Ammon's horn (tissue), 1 donor: ENCODE measurements at places on chromosomes 3 and 15.

GRCh38 chr3:14122301-14122700 lies 2.4 kb downstream of the CHCHD4 start:
- DNase-seq, result no peak

DNA sequence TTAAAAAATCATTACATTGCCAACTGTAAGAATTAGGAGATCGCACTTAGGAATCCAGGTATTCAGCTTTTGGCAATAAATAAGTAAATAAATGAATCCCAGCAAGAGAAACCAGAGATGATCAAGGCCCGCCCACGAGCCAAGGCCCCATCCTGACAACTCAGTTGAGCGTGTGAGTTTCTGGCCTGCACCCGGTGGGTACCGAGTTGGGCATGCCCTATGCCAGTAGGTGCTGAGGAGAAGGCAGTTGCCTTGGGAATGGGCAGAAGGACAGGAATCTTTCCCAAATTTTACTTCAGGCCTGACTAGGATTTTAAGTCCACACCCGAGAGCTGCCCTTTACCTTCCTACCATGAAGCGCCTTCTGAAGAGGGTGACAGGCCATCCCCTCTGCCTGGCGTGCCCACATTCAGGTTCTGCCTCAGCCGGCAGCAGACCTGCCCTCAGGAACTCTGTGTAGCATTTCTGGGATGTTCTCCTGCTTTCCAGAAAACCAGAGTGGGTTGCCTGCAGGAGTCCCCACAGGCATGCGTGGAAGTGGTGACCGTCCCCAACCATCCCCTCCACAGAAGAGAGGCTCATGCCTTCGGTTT lies 99.3 kb upstream of the ALDH1A3 start:
- peak; percentile 1 for DNase-seq

GRCh38 chr3:39435006-39435748 lies 28.7 kb downstream of the RPSA start:
- no peak for DNase-seq

DNA sequence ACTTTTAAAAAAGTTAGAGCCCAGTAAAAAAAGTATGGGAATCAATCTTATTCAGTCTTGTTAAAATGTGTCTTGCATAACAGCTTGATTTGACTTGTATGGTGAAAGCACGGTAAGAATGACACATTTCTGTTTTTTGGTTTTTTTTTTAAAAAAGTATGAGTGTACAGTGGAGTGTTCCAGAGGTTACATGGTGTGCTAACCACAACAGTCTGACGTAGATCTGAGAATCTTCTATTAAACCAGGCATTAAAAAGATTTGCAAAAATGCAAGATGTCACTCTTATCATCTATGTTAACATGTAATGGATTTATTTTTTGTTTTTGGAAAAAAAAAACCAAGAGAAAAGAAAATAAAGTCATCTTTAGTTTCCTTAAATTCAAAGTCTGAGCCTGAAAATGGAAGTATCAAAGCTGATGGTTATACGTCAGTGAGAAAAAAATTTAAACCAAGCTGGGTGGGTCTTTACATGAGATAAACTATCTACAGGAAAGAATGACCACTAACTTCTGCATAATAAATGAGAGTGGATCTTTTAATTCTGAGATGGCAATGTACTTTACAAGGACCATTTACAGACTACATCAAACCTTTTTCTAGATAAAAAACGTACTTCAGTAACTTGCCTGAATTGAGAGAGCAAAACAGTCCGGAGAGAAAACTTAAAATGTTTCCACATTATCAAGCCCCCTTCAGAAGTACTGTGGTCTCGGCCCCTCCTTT lies 1.6 kb downstream of the GABPB1 start:
- DNase-seq, result no peak

DNA sequence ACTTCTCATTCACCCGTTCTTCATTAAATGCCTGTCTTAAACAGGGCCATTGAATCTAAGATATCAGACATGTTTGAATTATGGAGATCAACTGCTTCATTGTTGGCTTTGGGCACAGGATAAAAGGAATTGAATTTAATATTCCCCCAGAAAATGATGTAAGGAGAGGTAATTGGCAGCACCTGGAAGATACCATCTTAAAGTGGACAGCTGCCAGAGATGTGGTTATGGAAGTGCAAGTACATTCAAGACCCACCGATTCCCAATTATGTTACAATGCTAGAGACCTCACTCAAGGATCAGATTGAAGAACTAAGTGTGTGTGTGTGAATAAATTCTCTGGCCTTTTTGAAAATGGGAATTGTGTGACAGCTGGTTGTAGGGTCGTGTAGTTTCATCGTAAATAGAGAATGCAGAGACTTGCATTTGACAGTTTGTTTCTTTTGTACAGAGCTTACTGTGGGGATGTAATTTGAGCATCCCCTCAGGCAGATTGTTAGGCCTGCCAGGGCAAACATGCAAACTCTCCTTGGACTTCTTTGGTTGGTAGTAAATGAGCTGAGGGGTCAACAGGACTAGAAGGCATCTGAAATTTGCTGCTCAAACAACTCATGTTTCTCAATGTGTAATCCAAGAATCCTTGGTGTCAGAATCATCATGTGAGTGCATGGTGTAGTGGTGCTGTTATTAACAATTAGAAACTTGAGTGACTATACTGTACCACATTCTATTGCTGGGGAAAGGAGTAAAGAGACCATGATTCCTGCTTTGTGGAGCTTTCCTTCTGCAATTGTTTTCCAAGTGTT lies 359.2 kb upstream of the THRB start:
- no peak for DNase-seq

DNA sequence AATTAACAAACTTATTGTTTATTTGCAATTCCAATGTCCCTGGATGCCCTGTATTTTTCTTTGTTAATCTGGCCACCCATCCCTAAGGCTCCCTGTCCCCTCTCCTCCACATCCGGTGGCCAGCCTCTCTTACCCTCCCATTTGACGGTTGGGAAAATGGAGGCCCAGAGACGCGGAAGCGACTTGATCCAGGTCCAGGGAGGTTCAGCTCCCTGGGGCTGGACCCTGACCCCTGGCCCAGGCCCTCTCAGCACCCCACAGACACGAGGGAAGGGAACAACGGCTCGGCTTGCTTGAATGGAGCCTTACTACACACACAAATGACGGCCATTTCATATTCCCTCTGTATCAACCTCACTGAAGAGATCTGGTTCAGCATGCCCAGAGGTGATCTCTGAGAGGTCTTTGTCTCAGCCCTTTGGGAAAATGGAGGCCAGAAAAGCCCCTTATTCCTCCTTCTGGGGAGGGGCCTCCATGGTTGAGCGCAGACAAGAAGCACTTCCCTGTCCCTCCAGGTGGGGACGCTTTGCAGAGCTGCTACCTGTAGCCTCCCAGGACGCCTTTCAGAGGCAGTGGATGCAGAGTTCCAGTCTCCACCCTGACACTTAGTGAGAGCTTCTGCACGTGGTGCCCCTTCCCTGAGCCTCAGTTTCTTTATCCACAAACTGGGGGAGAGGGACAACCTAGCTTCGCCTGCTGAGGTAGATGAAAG lies 82.1 kb downstream of the ATP2B2 start:
- no peak for DNase-seq

GRCh38 chr15:85745023-85745422 lies 49.7 kb downstream of the KLHL25 start:
- no peak for DNase-seq

DNA sequence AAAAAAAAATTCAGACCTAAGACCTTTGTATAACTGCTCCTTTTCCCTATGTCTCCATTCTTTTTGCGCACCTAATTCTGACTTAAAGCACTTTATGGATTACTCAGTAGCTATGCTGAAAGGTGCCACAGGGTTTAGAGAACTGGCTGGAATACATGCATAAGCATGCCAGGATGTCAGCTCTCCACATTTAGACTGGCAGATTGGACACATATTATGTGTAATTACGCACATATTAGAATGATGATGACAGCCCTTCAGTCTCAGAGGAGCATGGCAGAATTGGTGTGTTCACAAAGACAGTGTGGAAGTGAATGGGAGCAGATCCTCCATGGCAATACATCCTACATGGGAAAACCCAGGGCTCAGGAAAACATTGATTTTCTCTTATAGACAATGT lies 108.1 kb upstream of the LSAMP start:
- DNase-seq, result no peak

GRCh38 chr15:87850916-87851315 lies 405.6 kb downstream of the NTRK3 start:
- DNase-seq, result no peak

- peak; percentile 7 for DNase-seq
Measured at GRCh38 chr3:176579711-176580185, 617.5 kb downstream of the TBL1XR1 start.

DNA sequence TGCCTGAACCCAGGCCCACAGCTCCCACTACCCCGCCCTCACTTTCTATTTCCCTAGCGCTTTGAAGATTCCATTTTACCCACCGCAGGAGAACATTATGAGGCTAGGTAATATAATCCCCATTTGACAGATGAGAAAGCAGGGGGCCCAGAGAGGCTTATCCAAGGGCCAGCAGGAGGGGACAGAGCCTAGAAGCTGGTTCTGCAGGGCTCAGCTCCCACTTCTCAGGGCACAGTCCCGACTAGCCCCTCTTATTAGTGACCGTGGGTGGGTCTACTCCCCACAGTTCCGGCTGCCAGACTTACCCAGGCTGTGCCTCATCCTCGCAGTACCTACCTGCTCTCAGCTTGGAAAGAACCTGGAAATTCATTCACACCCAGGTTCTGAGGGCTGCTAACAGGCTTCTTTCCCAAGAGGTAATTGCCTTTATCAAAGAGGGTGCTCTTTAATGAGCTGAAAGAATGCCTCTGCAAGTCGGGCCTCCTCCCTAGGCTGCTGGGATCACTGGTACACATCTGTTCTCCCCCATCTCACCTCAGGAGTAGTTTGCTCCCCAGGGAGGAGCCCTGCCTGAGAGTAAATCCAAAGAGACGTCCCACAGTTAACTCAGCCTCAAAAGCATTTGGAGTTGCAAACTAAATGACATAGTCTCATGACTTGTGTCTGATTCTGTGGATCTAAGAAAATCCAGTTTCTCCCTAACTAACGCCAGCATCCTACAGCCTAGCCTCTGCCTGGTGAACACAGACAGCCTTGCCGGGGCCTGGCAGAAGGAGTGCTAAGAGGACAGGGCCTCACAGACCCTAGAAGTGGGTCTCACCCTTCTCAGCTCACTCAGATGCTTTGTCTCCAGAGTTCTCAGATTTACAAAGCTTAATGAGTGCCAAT lies 125.0 kb downstream of the CHSY1 start:
- DNase-seq, result no peak

DNA sequence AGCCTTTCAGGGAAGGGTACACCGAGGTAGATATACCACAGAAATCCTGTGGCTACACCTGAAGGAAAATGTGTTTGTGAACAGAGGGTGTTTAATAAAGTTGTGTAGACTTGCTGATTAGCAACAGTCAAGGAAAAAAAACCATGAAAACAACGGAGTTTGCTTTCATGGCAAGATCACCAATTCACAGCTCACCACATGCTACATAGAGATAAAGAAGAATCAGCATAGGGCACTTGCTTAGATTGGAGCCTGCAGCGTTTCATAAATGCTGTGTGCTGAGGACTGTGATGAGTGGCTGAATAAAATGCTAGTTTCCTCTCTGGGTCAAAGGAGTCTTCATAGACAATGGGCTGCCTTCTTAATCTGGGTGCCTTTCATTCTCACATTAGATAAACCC lies 257.6 kb downstream of the SLC9A9 start:
- DNase-seq, result no peak

DNA sequence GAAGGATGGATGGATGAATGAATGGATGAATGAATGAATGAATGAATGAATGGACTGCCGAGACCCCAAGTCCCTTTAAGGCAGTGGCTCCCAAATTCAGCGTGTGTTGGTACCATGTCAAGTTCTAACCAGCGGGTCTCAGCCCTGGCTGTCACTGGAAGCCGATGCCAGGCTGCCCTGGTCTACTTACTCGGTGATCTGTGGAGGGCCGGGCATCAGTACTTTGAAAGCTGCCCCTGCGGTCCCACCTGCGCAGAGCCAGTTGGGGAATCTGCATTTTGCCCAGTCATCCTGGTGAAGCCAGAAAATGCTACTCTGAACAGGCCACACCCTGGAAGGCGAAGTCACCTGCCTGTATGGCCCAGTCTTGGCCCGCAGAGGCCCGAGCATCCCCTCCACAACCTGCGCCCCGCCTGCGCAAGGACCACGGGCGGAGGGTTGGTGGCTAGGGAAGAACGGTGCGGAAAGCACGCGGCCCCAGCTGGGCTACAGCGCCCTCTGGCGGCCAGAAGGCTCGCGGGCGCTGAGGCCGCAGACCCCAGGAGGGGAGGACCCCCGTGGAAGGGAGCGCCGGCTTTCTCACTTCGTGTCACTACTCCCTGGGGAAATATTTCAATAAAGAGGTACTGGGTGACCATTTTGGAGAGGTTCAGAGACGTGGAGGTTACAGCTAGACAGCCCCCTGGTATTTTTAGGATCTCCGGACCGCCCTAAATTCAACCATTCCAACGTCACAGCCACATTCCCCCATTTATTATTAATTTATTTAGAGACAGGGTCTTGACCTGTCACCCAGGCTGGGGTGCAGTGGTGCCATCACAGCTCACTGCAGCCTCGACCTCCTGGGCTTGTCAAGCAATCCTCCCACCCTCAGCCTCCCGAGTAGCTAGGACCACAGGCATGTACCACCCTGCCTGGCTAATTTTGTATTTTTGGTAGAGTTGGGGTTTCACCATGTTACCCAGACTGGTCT lies 34.9 kb downstream of the PRKCD start:
- peak; percentile 44 for DNase-seq

GRCh38 chr3:157529751-157530150 lies 26.5 kb upstream of the VEPH1 start:
- no peak for DNase-seq

GRCh38 chr15:75178171-75178937 lies 23.3 kb upstream of the C15orf39 start:
- no peak for DNase-seq
